Adrenal gland (tissue), 19 donors: ENCODE measurements at places on chromosomes 1 and 21. TPM values are rescaled to one million over a fixed set of nuclear protein-coding genes. Genes with fewer than 3 reads are reported as not detected.

Gene EXO1
- not detected for polyA plus RNA-seq

Gene CCDC30
- polyA plus RNA-seq = 2.9 TPM

Gene CLEC20A
- not detected for polyA plus RNA-seq

Gene IGSF21
- polyA plus RNA-seq = 3.3 TPM

Gene TMEM125
- polyA plus RNA-seq = 1.1 TPM

Gene DIO1
- polyA plus RNA-seq = 0.03 TPM

Gene CDC20
- 3.0 TPM for polyA plus RNA-seq

Gene SPATA21
- polyA plus RNA-seq = 0.16 TPM

Gene RNF11
- polyA plus RNA-seq = 142 TPM

Gene TDRD5
- 0.90 TPM for polyA plus RNA-seq

Gene TNFRSF1B
- 7.7 TPM for polyA plus RNA-seq

Gene TESK2
- polyA plus RNA-seq = 3.6 TPM

Gene AMY1B
- not detected for polyA plus RNA-seq

Gene WNT3A
- polyA plus RNA-seq = not detected

Gene MTR
- polyA plus RNA-seq = 9.3 TPM

Gene CNIH3
- polyA plus RNA-seq = 2.1 TPM

Gene KRTAP10-1
- not detected for polyA plus RNA-seq

Gene KRTAP20-1
- not detected for polyA plus RNA-seq

Gene CADM3
- polyA plus RNA-seq = 5.5 TPM

Gene OPRD1
- polyA plus RNA-seq = 0.56 TPM

Gene CXADR
- polyA plus RNA-seq = 2.3 TPM

Gene GBP7
- polyA plus RNA-seq = 1.3 TPM

Gene TRIM46
- polyA plus RNA-seq = 0.38 TPM

Gene CRP
- 6.0 TPM for polyA plus RNA-seq

Gene SESN2
- polyA plus RNA-seq = 2.9 TPM

Gene GJC2
- 1.8 TPM for polyA plus RNA-seq

Gene CDA
- 11.5 TPM for polyA plus RNA-seq

Gene APH1A
- polyA plus RNA-seq = 88.2 TPM

Gene PCP4L1
- 0.27 TPM for polyA plus RNA-seq

Gene DYRK3
- 3.4 TPM for polyA plus RNA-seq

Gene KDF1
- polyA plus RNA-seq = 0.54 TPM

Gene GLMN
- polyA plus RNA-seq = 24.8 TPM

Gene DNAH14
- polyA plus RNA-seq = 8.8 TPM

Gene PCAT6
- polyA plus RNA-seq = 3.0 TPM

Gene WASF2
- 29.0 TPM for polyA plus RNA-seq

Gene GJA8
- not detected for polyA plus RNA-seq

Gene CA14
- not detected for polyA plus RNA-seq

Gene DCDC2B
- not detected for polyA plus RNA-seq

Gene SPRR4
- polyA plus RNA-seq = not detected

Gene TNFRSF4
- polyA plus RNA-seq = 6.9 TPM

Gene AMPD1
- polyA plus RNA-seq = 0.29 TPM
